ENCODE measurements at places on chromosomes 11 and 22.

DNA sequence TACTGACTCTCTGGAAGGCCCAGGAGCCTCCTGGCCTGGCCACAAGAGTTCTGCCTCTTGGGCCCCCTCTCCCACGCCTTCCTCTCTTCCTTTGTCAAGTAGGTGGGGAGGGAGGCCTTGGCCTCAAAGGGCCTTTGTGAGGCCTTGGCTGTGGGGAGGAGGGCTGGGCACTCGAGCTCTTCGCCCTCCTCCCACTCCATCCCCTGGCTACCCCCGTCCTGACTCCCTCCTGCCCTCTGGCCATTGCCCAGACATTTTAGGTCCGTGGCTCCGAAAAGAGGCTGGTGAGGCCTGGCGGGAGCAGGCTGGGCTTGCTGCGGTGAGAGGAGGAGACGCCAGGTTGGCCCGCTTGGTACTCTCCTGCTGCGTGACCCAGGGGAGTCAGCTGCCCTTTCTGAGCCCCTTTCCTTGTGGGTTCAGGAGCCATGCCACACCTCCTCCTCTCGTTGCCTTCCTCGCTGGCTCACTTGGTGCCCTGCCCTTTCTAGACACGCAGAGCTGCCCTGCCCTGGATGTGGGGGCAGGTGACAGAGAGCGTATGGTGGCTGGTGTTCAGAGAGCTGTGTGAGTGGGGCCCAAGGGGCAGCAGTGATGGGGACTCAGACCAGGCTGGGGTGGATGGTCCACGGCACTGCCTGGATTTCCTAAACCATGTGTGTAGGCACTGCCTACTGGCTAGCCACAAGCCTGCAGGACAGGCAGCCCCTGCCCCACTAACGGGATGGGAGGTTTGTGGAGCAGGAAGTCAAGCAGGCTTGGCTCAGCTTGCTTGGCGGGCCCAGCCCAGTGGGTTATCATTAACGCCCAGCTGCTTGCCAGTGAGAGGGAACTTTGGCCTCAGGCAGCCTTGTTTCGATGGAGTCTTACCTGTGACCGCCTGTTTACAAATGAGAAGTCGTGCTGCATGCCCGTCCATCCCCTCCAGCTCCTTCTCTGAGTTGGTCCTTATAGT, 15.8 kb upstream of the OMP start:
- no peak for DNase-seq

DNA sequence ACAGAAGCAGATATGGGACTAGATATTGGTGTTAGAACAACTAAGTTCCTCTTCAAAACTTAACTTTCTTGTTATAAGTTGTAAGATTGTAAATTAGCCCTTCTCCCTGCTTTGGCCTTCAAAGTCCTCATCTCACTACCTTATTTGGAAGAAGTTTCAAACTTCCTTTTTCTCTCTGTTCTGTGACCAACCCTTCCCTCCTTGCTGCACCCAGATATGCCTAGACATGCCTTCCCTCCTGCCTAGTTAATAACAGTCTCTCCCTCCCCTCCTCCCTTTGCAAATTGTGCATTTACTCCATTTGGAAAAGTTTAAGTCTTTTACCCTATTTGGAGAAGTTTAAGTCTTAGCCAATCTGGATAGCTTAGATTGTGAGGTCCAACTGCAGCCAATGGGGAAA, 4.9 kb downstream of the OR52K2 start:
- DNase-seq, result no peak

- DNase-seq, result no peak
Measured at GRCh38 chr11:65479184-65480145, 19.4 kb upstream of the MALAT1 start.

- DNase-seq, result no peak
Measured at GRCh38 chr11:10731064-10731680, 19.9 kb upstream of the CTR9 start.

- DNase-seq, result no peak
Measured at GRCh38 chr22:45322873-45323525, 13.3 kb downstream of the FAM118A start.

GRCh38 chr11:82003671-82004515, 729.8 kb downstream of the FAM181B start:
- no peak for DNase-seq

DNA sequence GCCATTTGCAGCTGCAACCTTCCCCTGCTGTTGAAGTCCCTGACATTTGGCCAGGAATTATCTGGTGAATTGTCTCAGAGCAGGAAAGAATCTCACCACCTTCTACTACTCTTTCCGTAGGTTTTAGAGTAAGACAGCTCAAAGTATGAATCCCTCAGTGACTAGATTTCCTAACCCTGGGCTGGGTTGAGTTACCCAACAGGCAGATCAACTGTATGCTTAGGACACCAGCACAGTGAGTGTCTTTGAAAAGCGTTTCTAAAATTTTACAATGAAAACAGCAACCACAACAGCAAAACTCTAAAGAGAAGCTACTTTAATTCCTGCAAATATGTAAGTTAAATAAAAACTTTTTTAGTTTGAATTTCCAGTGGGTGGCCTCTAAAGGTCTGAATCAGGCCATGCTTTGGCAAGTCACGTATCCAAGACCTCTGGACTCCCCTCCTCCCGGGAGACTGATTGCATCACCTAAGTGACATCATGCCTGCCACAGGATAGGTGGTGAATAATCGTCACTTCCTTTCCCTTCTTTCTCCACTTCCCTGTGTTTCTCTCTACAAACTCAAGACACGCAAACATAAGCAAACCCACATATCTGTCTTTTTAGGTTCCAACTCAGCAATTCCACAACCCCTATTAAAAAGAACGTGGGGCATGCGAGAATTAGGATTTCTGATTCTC, 7.8 kb downstream of the OR8B12 start:
- no peak for DNase-seq

DNA sequence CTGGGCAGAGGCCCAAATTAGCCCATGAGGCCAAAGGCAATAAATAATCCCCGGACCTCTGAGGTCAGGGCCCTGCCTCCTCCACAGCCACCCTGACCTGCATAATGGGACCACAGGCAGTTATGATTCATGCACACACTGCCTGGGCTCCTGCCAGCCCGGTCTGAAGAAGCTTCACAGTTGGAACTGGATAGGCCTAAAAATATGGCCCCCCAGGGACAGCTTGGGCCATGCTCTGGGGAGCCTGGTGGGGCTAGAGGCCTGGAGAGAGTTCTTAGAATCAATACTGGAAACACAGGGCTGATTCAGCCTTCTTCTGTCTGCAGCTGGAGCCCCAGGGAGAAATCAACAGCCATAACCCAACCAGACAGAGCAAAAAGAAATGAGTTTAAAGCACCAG, 112.8 kb upstream of the CADM1 start:
- no peak for DNase-seq

DNA sequence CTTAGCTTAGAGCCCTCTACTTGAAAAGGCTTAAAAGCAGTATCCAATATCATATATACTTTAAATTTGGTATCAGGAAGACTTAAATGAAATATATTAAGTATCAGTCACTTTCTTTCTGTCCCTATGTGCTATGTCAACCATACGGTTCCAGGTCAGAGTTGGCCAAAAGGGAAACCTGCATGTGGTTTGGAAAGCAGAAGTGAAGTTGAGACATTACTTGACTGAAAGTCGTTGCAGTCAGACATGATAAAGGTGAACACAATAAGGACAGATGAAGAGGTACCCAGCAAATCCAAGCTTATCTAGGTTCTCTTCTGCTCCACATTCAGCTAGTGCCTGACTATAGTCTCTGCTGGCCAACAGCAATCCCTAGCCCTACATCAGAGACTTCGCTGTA, 336.8 kb downstream of the KCNA4 start:
- DNase-seq, result no peak

DNA sequence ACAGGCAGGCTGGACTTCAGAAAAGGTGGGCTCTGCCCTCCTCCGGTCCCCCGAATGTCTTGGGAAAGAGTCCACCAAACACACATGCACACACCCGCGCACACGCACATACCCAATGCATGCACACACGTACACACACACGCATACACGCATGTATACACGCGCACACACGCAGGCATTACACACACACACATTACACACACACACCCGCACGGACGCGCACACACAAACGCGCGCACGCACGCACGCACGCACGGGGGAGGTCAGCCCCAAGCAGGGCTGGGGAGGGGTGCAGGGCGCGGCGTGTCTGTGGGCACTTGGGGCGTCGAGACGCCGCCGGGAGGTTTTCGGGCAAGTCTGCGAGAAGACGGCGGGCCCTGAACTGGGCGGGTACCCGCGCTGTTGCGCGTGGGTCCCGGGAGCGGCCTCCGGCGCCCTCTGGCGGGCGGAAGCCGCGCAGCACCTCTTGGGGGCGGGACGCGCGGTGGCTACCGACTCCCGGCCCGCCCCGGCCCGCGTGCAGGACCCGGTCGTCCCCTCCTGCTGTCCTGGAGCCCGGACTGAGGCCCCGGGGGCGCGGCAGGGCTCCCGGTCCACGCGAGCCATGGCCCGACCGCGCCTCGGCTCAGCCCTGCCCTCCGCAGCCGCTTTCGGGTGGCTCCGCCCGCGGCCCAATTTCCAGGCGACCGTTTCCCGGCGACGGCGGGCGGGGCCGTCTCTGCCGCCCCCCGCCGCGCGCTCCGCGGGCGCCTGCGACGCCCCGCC, 3.6 kb downstream of the SEPTIN5 start:
- DNase-seq, result peak; percentile 55

DNA sequence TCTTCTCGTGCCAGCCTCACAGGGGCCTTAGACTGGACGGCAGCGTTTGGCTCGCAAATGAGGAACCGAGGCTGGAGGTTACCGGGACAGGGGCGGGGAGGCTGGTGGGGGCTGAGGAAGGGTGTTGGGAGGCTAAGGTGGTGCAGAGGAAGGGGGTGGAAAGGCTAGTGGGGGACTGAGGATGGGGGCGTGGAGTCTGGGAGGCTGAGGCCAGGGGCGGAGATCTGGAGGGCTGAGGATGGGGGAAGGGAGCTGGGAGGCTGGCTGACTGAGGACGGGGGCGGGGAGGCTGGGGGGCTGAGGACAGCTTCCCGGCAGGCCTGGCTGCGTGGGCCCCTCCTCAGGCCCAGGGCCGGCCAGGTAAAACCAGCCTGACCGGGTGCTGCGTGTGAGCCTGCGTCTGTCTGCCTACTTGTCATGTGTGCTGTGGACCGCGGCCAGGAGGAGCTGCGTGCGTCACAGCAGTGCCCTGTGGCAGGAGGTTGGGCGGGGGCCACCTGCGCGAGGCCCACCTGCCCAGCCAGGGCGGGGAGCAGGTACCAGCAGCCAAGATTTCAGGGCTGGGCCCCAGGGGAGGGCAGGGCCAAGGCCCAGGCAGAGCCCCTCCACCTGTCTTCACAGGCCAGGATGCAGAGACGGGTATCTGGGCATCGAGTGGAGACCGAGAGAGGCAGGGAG, 9.4 kb upstream of the PIM3 start:
- DNase-seq, result no peak

DNA sequence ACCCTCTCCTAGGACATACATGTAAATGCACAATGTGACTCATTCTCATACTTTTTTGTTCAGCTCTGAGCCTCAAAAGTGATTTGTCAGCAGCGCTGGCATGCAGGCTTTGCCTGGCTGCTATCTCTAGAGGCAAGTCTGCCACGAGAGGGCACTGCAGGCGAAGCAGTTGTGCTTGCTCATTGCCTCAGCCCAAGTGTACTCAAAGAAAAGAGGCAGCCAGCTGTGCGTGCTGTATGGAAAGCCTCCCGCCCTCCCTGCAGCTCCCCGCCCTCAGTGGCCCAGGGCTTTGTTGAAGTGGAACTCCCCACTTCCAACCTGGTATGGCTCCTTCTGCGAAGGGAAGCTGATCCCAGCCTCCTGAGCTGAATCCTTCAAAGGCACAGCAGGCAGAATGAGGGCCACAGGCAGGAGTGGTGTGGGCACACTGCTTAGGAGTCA, 16.3 kb downstream of the SDHAF2 start:
- DNase-seq, result peak; percentile 64

- no peak for DNase-seq
Measured at GRCh38 chr22:48803948-48804810, 1023.5 kb downstream of the BRD1 start.

GRCh38 chr22:29081517-29082236, 8.8 kb downstream of the KREMEN1 start:
- no peak for DNase-seq

GRCh38 chr22:39593066-39593930, 22.7 kb downstream of the CACNA1I start:
- no peak for DNase-seq

- no peak for DNase-seq
Measured at GRCh38 chr11:8071616-8072581, 9.1 kb upstream of the TUB start.

DNA sequence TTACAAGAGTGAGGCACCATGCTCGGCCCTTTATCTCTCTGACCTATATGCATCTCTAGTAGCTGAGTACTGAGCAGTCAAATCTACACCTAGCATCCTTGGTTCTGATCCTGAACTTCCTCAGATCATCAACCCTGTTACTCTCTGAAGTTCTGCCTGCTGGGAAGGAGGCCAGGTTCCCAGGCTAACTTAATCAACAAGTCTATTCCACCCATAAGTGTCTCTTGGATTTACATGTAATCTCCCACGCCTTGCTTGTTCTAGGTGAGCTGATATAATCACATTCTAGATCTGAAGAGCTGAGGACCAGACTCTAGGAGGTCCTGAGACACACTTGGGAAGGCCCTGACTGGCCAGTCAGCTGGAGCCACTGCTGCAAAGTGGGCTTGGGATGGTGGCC, 22.1 kb downstream of the CABP7 start:
- DNase-seq, result no peak

DNA sequence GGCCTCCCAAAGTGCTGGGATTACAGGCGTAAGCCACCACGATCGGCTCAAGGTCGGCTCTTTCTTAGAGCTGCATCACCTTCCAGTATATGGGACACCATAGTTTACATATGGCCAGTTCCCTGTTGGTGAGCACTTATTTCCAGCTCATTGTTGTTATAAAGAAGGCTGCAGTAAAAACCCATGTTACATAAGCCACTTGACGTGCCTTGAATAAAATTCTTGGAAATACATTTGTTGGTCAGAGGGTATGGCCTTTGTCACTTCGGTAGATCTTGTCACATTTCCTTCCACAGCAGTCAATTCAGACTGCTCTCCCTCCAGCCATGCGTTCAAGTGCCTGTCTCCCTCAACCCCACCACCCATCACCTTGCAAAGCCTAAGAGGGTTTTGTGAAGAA, 92.9 kb downstream of the PRR5L start:
- DNase-seq, result no peak

- DNase-seq, result no peak
Measured at GRCh38 chr11:64870893-64871466, 7.4 kb downstream of the EHD1 start.

- no peak for DNase-seq
Measured at GRCh38 chr22:46033256-46034200, 56.6 kb upstream of the WNT7B start.

DNA sequence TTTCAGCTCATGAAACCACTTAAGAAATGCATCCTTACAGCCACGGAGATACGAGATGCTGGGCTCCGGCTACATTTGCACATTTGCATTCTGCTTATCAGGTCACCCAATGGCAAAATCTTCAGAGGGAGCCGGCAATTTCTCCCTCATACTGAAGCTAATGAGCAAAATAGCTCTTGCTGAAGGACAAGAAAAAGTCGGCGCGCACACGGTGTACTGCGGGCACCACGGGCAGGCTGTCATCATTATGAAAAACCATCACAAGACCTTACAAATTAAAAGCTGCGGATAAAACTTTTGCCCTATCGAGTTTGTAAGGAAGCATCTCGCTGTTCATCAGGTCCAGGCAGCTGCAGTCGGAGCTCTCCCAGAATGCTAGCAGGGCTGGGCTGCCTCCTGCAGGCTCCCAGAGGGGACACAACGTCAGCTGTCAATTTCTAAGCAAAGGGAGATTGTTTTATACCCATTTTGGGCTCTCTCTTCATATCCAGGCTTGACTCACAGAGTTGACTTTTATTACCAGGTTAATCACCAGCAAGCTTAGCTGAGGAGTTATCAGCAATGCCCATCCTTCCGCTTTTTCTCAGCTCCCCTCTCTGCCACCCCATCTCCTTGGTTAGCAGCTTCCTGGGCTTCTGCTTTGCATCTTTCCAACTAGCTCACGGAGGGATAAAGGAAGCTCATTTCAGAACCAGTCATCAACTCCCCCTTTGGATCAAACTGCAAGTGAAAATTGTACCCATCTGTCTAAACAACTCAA, 375.1 kb downstream of the OPCML start:
- DNase-seq, result no peak

Data from stimulated activated CD4-positive, alpha-beta T cell treated with anti-CD3 and anti-CD28 coated beads, Interleukin-12 subunit alpha, Interleukin-12 subunit beta, amount 100 ng/mL, for 24 hours (primary cell).